HT1080 (cell line): ENCODE measurements at places on chromosomes 12 and 14. TPM values are rescaled to one million over a fixed set of nuclear protein-coding genes. Genes with fewer than 3 reads are reported as not detected.

NEK9 gene
- total RNA-seq = 19.5 and 22.0 TPM in 2 replicates

CEP170B gene
- 17.9 and 21.3 TPM in 2 replicates for total RNA-seq

DNA sequence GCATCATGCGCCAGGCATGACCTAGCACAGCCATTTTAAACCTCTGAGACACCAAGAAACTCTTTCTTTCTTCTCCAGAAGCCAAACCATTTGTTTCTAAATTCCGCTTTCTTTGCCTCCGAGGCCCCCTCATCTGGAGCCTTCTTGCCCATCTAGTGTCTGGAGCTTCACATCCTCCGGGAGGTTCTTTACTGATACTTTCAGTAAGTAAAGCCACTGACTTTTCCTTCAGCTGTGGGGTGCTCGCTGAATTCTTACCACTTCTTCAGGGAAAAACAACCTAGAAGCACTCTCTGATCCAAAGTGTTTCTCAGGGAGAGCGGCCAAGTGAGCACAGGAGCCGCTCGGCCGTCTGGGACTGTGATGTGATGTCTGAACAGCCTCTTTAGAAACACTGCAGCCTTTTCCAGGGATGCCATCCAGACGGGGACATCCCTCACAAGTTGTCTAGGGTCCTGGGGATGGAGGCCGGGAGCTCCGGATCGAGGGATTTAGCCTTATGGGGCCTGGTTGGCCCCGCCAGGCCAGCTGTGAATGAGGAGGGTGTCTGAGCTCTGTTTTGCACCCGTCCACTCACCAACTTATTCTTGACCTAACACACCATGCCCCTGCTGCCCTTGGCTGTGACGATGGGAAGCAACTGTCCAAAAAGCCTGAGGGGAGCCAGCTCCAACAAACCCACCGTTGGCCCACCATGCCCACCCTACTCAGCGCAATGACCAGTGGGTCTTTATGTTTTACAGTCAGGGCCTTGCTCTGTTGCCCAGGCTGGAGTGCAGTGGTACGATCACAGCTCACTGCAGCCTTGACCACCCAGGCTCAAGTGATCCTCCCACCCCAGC, 160.6 kb downstream of the ZFP36L1 start:
- DNase-seq = no peak

OR9K2 gene
- not detected in 2 replicates for total RNA-seq

DNA sequence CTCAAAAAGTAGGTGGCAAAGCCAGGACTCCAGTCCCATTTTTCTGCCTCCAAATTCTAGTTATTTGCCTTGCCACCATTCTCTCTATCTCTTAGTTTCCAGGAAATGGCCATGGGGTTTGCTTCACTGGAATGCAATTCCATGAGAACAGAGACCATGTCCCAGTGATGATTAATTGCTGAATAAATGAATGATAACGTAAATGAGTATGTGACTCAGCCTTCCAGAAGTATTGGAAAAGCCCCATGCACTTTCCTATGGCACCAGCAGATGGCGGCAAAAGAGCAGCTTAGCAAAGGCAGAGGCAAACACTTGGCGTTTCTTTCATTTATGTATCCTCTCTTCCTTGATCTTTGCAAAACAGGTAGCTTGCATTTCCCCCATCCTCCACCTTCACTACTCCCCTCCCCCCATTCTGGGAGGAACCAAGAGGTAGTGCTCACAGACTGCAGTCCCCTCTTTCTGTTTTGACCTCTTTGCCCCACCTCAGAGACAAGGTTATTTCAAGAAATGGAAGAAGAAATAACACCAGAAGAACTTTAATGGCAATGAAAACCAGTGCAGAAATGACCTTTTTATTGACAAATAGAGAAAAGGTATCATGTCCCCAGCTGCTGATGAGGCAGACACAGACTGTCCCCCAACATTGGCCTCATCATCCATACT, 21.3 kb downstream of the TBX3 start:
- DNase-seq = peak; percentile 86

KLRC3 gene
- not detected in 2 replicates for total RNA-seq

GRCh38 chr14:100780646-100781355, 45.1 kb upstream of the MEG3 start:
- DNase-seq = no peak

- DNase-seq = peak; percentile 68
Measured at GRCh38 chr14:67623114-67623513, 3.4 kb downstream of the ARG2 start.

GRCh38 chr14:88682495-88683114, 110.1 kb downstream of the EML5 start:
- DNase-seq = no peak

- DNase-seq = no peak
Measured at GRCh38 chr14:69605738-69606137, 5.7 kb upstream of the SUSD6 start.

GRCh38 chr14:92673601-92674150, 74.8 kb downstream of the LGMN start:
- DNase-seq = no peak

GRCh38 chr12:104785886-104786285, 172.2 kb downstream of the SLC41A2 start:
- DNase-seq = no peak

- peak; percentile 86 for DNase-seq
Measured at GRCh38 chr14:100239840-100240667, 1.1 kb downstream of the YY1 start.

GRCh38 chr12:50174971-50175715, 8.0 kb upstream of the CERS5 start:
- DNase-seq = peak; percentile 63
